ENCODE measurements at places on chromosomes 4 and X. TPM values are rescaled to one million over a fixed set of nuclear protein-coding genes. Genes with fewer than 3 reads are reported as not detected.
A peak's percentile ranks its signal among the peaks of the same experiment; 100 is the strongest.

GRCh38 chr4:84966382-84967242 lies at the start of gene WDFY3:
Gene WDFY3 (minus strand): TSS chr4:84966690. CDS start chr4:84860591, 106,099 bp downstream.
- DNase-seq = peak; percentile 84

GRCh38 chr4:157265281-157265680 lies 44.8 kb downstream of the GRIA2 start:
- DNase-seq = no peak

SMAD1 gene
- total RNA-seq = 112 TPM

NAT8L gene
- under 0.01 TPM for total RNA-seq

MAMLD1 gene
- total RNA-seq = 0.22 TPM

- DNase-seq = peak; percentile 19
Observed at GRCh38 chr4:69727926-69728325, 32.5 kb downstream of the SULT1B1 start.

DNA sequence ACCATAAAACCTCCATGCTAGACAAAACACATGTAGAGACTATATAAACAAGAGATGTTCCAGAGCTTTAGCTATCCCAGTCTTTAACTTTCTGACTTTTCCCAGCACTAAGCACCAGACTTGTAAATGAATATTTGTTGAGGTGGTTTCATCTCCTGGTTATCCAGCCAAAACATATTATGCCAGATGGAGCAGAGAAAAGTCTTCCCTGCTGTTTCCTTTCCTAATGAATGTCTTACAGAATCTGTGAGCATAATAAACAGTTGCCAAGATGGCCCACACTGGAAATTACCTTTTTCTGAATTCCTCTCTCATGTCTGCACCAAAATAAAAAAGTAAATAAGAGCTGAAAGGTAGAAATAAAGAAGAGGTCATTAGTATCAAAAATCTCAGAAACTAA lies 159.2 kb downstream of the TECRL start:
- no peak for DNase-seq

TAF7L gene
- under 0.01 TPM for total RNA-seq

- no peak for DNase-seq
Observed at GRCh38 chr4:173056710-173057109, 111.9 kb upstream of the GALNT7 start.

ACOX3 gene
- total RNA-seq = 22.6 TPM

GRCh38 chr4:74054483-74055047 lies 16.1 kb upstream of the CXCL3 start:
- no peak for DNase-seq
